Stimulated activated CD8-positive, alpha-beta memory T cell treated with anti-CD3 and anti-CD28 coated beads, Interleukin-4, amount 100 ng/mL, for 1 hour (primary cell): ENCODE measurements at places on chromosomes 2 and 18.

GRCh38 chr2:100754951-100755350 is 65.0 kb upstream of the NPAS2 start:
- no peak for DNase-seq

GRCh38 chr2:227881866-227882517 is 10.6 kb downstream of the DAW1 start:
- DNase-seq: no peak

GRCh38 chr2:238004077-238004830 is 37.4 kb downstream of the UBE2F start:
- no peak for DNase-seq

GRCh38 chr18:49723648-49724180 is 89.6 kb downstream of the ACAA2 start:
- DNase-seq: no peak

DNA sequence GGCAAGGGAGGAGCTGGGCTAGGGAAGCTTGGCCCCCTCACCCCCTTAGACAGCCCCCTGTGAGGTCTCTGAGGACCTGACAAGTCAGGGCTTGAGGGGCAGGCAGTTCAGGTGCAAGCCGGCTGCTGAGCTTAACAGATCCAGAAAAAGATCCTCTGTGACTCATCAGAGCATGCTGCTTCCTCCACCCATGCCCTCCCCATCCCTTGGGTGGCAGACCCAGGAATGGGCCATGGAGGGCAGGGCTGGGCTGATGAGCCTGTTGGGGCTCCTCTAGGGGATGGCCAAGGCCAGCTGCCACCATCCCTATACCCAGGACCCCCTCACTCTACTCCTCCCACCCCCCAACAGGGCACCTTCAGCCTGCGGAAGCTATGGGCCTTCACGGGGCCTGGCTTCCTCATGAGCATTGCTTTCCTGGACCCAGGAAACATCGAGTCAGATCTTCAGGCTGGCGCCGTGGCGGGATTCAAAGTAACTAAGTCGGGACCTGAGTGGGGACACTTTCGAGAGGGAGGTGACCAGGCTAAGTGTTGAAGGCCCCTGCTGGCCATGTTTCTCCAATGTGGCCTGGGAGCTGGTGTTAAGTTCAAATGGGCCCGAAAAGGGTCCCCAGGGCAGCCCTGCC is 1.9 kb downstream of the SLC11A1 start:
- DNase-seq: no peak

DNA sequence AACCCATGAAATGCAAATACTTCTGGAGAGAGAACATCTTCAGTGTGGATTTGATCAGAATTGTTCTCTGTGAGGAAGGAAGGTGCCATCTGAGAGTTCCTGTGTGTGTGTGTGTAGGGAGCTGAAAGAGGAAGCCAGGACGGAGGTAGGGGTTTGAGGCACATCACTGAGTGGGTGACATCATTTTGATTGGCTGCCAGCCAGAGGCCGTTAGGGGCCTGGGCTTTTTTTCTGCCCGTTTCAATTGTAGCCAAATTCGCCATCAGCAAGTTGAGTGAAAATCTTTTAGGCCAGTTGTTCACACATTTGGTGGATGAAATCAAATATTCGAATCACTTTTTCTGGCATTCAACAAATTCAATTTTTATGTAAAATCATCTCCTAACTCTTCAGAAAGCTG is 48.9 kb downstream of the TSN start:
- DNase-seq: no peak

DNA sequence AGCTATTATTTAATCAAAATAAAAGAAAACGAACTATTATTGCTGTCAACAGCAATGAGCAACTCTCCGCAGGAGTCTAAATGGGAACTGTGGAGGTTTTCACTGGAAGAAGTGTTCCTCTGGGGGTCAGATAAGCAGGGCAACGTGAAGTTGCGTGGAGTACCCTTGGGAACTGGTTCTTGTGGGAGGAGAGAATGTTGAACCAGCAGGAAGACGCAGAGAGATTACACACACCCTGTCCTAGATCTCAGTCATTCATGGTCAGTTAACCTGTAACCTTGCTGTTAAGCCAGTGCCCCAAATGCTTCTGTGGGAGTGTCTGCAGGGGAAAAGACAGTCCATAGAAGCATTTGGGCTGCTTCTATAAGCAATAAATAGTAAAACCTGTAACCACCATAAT is 20.4 kb upstream of the CABLES1 start:
- no peak for DNase-seq

DNA sequence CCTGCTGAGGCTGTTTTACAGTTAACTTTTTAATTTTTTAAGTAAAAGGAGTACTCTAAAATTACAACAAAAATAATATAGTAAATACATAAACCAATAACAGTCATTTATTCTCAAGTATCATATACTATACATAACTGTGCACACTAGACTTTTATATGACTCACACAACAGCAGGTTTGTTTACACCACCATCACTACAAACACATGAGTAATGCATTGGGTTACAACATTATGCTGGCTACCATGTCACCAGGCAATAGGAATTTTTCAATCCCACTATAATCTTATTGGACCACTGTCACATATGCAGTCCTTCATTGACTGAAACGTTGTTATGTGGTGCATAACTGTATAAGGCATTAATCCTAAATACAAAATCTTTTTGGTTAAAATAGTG is 42.5 kb downstream of the RASGRP3 start:
- DNase-seq: no peak

DNA sequence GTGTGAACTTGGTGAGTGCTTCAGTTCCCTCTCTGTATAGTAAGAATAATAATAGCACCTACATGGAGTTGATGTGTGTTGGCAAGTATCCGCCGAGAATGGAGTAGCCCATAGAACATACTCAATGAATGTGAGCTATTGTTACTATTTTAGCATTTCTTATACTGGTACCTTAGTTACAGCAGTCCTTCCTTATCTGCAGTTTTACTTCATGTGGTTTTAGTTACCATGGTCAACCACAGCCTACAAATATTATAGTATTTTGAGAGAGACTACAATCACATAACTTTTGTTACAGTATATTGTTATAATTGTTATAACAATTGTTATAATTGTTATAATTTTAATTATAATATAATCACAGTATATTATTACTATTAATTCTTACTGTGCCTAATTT is 152.5 kb upstream of the RASGRP3 start:
- DNase-seq: no peak

DNA sequence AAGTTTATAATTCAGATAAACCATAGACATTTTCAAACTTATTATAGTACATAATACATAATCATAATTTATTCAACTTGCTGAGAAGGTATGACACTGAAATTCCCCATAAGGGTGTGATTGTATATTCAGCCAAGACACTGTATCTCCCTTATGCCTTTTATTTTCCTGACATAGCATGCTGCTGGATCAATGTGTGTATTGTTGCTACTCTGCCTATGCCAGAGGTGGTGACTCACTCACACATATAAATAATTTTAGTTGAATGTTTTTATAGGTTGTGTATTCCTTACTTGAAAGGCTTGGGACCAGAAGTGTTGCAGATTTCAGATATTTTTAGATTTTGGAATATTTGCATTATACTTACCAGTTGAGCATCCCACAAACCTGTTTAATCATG is 86.8 kb downstream of the VRK2 start:
- no peak for DNase-seq

DNA sequence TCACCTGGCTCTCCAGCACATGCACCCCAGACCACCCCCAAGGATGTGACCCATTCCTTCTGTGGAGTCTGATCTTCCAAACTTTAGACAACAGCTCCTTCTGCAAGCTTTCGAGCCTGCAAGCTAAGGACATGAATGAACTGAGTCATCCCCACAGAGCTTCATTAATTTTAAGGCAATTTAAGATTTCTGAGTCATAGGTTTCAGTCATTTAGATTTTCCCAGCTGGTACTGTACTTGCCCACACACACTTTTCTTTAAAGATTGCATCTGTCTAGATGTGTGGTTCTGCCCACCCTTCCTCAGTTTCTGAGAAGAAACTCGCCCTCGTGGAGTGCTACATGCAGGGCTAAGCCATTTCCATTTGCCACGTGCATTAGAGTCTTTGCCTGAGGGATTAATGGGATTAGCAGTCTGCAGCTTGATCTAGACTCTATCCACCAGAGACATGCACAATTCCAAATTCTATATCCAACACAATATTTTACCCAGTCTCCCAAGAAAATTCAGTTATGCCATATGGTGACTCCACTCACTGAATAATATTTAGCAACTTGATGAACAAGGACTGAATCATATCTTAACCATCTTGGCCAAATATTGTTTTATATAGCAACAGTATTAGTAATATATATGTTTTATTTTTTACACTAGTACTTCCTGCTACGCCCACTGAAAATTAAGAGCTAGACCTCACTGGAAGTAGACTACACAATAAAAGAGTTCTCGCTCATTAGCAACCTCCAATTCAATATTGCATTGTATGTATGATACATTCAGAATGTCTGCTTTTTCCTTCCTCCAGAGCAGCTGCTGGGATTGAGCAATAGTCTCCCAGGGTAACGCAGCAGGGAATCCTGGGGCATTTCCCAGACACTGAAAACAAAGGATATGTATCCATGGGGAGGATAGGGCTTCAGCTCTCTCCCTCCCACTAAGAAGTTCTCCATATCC is 14.3 kb upstream of the TRIB2 start:
- no peak for DNase-seq

DNA sequence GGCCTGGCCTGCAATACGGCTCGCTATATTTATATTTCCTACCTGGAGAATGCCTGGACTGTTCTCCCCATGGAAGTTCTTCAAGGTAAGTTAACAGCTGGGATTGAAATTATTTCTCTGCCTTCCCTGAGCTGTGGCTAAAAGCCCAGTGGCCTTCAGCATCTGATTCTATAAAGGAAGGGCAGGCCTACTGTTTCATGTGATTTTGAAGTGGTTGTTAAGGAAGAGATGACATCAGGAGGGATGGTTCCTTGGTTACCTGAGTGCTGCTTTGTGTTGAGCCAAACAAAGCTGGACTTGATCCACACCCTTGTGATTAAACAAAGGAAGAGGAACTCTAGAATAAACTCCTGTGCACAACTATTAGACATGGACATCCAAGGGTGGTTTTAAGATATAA is 61.6 kb downstream of the MFSD6 start:
- DNase-seq: no peak

GRCh38 chr2:157611726-157612125 is 16.9 kb downstream of the ACVR1C start:
- no peak for DNase-seq

DNA sequence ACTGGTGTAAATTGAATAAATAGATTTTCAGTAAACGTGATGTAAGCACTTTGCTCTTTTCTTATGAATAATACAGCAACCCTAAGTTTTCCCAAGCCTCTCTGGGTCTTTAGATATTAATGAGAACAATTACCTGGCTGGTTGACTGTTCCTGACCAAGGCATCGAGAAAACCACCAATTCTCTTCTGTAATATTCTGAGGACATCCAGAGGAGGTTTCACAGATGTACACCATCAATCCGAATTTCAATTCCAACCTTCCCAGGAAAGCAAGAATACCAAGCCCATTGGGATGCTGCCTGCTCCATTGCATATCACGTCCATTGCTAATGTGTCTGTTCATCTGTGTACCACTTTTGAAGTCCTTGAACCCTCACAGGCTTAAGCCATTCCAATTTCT is 571.8 kb downstream of the NUP35 start:
- no peak for DNase-seq
